NCI-H1092 treated with DMSO at 0.1 percent for 48 hours (cell line): ENCODE measurements at places on chromosomes 7 and 10.

DNA sequence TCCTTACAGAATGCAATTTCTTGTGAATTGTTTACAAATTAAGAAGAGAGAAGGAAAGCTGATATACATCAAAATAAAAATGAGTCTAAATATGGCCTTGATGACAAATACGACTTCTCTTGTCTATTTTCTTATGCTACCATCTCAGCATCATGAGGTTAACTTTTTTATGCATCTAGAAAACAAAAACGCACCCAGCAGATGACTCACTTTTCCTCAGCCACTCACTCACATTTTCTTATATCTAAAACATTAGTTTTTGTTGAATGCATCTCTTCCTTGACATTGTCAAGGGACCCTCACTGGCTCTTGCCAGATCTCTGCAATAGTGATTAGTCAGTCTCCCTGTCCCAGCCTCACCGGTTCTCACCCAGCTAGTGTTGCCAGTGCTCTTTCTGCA is 256.4 kb upstream of the SLC26A5 start:
- DNase-seq = no peak

- DNase-seq = peak; percentile 91
These were observed 85.8 kb upstream of the EGFR start for GRCh38 chr7:54932818-54933543.

- no peak for DNase-seq
These were observed 9.6 kb downstream of the PRF1 start for GRCh38 chr10:70592746-70593512.

DNA sequence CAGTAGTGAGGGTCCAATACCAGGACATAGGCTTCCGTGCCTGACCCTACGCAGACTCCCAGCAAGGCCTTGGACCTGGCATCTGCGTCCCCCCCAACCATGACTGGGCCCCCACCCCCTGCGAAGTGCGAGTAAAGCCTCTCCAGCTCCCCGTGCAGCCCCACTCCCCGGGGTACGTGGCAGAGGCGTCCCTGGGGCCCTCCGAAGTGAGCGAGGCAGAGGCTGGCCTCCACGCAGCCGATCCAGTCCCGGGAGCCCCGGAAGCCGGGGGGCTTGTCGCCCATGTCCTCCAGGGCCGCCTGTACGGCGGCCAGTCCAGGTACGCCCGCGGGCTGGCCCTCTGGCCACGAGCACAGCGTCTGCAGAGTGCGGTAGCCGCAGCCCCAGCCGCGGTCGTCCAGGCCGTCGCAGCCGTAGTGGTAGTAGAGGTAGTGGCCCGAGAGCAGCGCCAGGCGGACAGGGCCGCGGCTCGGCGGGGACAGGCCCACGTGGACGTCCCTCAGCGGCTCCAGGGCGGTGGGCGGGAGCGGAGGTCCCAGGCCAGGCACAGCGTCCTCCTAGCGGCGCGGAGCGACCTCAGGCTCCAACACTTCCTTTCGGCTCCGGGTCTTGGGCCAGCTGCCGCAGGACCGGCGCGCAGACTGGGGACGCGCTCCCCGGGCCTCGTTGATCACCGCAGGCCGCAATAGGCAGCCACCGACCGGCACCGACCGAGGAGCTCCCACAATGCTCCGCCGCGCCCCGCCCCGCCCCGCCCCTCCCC is at the start of gene UFSP1:
TSS of gene UFSP1 (minus strand) at position 728 of the 763 bp plus-strand sequence. CDS start at position 284, 444 bp downstream.
- no peak for DNase-seq

DNA sequence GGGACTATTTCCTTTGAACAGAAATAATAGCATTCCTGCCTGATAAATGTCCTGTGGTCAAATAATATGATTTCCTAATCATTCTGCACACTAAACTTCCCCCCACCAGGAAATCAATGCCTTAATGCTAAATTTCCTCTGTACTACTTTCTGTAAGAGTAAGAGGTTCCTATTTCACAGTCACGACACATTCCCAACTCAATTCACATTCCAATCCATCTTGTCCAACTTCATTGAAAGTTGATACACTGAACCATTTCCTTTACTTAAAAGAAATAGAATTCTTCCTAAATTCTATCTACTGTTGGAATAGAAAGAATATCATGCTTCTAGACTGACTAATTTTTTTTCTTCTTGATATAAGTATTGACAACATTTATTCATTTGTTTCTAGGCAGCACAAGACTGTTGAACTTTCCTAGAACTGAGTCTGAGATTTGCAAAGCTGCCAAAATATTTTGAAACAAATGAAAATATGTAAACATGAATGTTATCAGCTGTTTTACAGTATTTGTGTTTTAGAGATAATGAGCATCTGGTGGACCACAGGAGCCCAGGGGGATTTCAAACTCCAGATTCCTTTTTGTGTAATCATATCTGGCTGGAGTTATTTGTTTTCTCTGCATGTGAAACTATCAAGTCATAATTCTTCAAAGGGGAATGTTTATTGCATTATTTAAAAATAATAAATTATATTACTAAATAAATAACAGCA is 121.5 kb downstream of the TPST1 start:
- no peak for DNase-seq

- DNase-seq = no peak
These were observed 170.3 kb upstream of the CELF2 start for GRCh38 chr10:10847387-10847786.

DNA sequence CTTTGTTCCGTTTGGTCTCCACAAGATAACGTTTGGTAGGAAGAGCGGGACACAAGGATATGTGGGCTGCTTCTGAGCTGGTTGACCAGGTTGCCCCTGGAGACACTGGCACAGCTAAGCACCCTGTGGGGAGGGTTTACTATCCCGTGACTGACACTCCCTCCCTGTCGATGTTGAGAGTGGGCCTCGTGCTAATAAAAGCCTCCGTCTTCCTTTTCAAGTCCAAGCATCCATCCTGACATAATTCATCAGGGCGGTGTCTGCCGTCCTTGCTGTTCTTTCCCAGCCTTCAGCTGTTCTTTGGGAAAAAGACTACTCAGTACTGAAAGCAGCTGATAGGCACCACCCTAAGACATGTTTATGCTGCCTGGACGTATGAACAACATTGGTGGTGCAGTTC is 49.6 kb downstream of the SHH start:
- DNase-seq = no peak

DNA sequence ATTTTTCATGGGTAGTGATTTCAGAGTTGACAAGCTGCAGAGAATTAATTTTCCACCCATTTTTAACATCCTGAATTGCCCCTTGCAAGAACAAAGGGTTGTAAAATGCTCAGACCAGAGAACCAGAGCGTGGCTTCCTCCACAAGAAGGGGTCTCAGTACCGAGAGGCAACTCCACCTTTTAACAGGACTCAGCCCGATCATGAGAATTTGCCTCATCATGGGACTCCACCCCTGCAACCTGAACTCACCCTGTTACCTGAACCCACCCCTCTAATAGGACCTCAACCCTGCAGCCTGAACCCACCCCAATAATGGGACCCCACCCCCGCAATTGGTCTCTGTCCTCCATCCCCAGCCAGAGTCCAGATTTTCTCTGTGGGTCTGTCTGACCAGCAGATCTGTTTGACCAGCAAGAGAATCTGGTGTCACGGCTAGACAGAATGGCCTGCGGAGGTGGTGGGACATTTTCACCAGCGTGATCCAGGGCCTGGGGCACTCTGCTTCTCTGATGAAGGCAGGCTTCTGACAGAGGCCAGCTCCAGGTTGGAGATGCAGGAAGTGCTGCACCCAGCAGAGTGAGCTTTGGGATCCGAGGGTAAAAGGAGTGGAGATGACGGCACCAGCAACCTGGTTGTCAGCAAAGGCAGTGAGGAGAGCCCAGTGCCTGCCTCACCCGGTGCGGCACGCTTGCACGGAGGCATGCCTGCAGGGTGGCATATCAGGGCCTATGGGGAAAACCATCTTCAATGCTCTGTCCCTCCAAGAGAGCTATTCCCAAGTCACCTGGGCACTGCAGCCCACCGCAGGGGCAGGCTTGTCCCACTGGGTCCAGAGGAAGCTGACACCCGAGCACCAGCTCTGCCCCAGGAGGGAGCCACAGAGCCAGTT is 136.6 kb downstream of the TCERG1L start:
- DNase-seq = no peak

- no peak for DNase-seq
These were observed 226.4 kb downstream of the MAGI2 start for GRCh38 chr7:79227044-79227443.

DNA sequence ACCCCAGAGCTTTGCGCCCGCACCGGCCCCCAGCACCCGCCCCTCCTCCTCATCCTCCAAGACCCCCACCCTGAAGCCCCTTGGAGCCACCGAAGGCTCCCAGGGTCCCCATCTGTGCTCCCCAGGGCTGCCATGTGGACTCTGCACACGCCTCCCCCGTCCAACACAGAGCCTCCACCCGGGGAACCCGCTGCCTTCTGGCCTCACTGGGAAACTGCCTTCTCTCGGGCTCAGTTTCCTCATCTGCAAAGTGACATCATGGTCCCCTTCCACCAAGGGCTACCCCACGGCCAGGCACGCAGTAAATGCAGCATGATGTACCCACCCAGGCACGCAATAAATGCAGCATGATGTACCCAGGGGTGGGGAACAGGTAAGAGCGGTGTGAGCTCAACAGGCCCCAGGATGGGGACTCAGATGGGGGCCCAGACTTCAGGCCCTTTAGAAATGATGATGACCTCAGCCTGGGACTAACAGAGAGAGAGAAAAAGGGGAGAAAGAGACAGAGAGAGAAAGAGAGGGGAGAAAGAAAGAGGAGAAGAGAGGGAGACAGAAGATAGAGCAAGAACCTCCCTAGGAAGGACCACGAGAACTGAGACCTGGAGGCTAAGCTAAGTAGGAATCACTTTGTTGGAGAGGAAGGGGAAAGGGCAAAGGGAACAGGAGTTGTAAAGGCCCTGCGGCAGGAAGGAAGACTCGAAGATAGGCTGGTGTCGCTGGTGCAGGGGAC is 2.5 kb upstream of the MICALL2 start:
- DNase-seq = no peak

- DNase-seq = no peak
These were observed 92.5 kb downstream of the KLF6 start for GRCh38 chr10:3692387-3692999.

DNA sequence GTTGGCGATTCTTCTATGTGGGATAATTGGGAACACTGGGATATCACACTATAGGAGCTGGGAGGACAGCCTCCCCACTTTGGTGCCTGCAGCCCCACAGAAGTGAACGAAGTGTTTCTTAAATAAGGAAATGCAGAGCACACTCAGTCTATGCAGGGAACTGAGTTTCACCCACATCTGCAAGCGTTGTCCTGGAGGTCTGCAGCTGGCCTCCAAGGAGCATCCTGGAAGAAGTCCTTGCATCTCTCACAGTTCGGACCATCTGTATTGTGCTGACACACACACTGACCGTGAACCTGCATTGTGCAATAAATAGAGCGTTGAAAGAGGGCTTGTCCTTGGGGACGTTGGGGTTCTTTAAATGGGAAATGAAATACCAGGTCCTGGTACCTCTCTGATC is 25.8 kb downstream of the LAMB4 start:
- no peak for DNase-seq
